Right ventricle myocardium superior (tissue), 1 donor: ENCODE measurements at places on chromosomes 5 and 9.

DNA sequence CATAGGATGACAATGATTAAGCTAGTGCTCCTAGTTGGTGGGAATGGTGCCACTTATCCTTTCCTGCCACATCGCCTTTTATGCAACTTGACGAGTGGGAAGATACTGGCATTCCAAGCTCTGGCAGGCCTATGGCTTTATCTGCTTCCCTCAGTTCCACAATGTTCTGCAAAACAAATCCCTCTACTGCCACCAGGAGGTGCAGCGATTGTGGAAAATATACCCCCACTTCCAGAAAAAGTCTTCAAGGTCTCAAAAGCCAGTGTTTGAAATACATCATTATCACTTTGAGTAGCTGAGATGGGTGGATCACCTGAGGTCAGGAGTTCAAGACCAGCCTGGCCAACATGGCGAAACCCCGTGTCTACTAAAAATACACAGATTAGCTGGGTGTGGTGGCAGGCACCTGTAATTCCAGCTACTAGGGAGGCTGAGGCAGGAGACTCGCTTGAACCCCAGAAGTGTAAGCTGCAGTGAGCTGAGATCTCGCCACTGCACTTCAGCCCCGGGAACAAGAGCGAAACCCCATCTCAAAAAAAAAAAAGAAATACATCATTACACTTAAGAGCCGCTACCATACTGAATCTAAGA, 3.4 kb downstream of the CLINT1 start:
- DNase-seq = no peak

DNA sequence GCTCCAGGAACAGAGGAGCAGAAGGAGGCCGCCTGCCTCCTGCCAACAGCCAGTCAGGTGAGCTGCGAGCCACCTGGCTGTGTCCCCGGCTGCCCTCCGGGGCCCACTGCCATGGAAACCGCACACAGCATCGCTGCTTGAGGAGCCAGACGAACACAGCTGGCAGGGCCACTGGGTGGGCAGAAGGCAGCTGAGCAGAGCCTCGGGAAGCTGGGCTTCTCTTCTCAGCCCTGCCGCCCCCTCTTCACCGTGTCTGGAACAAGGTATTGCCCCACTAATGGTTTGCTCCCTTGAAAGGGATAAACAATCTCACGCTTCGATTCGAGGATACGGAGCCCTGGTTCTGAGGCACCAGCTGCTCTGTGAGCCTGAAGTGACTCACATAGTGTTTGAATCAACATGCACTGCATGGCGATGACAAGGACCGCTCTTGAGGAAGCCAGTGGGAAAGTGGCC, 63.7 kb upstream of the RUFY1 start:
- DNase-seq = no peak

GRCh38 chr5:73642344-73642743, 16.3 kb downstream of the ARHGEF28 start:
- DNase-seq = no peak

DNA sequence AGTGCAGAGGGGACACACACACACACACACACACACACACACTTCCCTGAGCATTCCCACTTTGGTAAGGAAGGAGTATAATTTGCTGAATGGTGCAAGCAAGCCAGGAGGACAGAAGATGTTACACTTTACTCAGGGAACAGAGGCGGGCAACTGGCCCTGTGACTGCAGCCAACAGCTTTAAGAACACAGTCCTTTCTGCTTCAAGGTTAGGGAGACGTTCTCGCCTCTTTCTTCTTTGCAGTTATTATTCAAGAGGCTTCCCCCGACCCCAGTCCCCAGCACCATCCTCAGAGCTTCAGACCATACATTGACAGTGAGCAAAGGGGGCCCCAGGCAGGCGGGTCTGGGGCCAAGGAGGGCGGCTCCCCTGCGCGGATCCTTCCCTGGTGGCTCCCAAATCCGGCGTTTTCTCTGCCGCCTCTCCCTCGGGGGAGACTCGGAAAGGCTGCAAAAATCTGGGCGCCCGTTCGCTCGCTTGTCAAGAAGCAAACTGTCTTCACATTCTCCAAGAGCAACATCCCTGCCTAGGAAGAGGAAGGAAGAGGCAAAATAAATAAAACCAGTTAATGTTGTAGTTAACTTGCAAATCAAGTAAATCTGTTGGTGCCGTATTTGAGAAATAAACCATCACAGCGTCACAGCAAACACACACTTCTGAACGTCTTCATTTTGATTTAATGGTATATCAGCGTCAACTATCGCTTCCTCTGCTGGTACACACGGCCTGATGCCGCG, 3.8 kb upstream of the LHX2 start:
- DNase-seq = no peak

DNA sequence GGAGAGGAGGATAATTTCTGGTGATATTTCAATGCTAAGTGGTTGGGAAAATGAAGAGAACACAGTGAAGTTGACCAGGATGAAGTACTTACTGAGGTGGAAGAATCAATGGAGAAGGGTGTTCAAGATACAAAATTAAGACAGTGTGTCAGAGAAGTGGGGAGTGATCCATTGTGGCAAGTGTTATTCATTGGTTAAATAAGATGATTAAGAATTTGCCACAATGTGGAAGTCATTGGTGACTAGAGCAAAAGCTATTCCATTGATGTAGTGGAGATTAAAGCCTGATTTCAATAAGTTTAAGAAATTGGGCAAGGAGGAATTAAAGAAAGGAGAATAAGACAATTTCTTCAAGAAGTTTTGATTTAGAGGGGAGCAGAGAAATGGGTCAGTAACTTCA, 118.9 kb downstream of the GHR start:
- no peak for DNase-seq

DNA sequence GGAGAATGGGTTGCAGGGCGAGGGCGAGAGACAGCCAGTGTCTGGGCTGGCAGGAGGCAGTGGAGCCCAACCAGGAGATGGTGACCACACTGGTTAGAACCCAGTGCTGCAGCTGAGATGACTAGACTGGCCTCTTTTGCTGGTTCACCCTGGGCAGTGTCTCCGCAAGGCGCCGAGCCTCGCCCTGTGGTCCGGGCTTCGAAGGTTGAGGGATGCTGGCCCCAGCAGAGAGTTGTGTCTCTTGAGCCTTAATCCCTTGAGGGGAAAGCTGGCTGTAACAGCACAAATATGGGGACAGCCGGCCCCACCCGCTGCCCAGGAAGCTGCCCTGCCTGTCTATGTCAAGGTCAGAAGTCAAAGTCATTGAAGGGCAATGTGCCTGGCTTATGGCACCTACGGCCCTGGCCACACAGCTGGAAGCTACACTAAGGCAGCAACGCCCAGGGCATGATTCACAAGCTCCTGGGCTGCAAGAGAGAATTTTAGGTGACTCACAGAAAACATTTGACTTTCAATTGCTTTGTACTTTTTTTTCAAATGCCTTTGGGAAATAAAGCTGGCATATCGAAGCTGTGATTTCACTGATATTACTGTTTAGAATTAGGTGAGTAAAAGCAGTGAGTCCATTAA, 33.3 kb downstream of the NKX2-5 start:
- no peak for DNase-seq
